Breast epithelium (tissue), 4 donors: ENCODE measurements at places on chromosomes 16 and 17.

DNA sequence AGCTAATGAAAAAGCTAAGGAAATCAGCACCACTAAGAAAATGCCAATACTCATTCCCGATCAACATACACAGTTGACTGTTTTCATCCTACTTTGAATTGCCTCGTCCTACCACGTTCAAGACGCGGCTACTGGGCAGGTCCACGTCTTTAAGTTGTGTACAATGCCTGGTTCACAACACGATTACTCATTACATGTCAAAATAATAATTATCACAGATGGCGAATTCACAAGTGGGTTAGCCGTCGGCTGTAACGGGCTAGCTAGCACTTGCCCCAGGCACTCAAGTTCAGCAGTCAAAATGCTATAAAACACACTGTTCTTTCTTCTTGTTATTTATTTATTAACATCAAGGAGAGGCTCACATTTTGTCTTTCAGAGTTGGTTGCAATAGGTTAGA, 124.2 kb downstream of the ZFHX3 start:
- H3K27ac ChIP-seq, result no peak overlapping the region
- H3K27me3 ChIP-seq, result no peaks in the 10 kb centered on the region
- DNase-seq, result no peak
- H3K4me1 ChIP-seq, result no peaks in the 10 kb centered on the region
- no peak overlapping the region for H3K4me3 ChIP-seq
- no peaks in the 10 kb centered on the region for H3K36me3 ChIP-seq

GRCh38 chr17:13537167-13537731, 64.5 kb downstream of the HS3ST3A1 start:
- no peak overlapping the region for H3K4me3 ChIP-seq
- no peak for DNase-seq
- H3K27ac ChIP-seq, result no peak overlapping the region
- no peaks in the 10 kb centered on the region for H3K4me1 ChIP-seq

GRCh38 chr17:60253048-60253447, 103.3 kb downstream of the CA4 start:
- H3K27ac ChIP-seq, result no peak overlapping the region
- H3K4me1 ChIP-seq, result no peaks in the 10 kb centered on the region
- H3K27me3 ChIP-seq, result no peaks in the 10 kb centered on the region
- no peaks in the 10 kb centered on the region for H3K36me3 ChIP-seq
- H3K4me3 ChIP-seq, result no peak overlapping the region

DNA sequence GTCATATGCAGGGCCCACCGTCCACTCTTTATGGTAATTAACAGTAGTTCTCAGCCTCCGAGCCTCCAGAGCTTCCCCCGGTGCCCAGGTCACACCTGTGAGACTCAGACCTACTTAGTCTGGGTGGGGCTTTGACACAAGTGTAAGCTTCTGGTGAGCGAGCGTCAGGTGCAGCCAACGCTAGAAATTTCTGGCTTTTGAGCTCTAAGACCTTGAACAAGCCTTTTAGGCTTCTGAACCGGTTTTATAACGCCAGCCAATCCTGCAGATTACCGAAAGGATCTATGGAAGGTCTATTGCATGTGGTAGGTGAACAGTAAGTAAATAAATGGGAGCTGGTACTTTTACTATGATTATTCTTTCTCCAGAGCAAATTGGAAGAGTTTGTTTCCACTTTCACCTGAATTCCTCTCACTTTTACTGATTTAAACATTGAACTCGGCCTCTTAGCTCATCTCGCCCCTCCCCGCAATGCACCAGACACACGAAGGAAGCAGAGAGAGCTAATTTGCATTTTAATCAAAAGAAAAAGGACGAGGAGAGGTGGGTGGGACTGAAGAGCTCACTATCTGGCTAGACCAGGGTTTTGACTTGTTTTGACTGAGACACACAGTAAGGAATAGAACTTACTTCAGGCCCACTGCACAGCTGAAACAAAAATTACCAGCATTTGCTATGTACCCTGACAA, 47.1 kb downstream of the ABAT start:
- H3K27me3 ChIP-seq, result no peaks in the 10 kb centered on the region
- H3K4me3 ChIP-seq, result no peak overlapping the region
- no peak for DNase-seq

DNA sequence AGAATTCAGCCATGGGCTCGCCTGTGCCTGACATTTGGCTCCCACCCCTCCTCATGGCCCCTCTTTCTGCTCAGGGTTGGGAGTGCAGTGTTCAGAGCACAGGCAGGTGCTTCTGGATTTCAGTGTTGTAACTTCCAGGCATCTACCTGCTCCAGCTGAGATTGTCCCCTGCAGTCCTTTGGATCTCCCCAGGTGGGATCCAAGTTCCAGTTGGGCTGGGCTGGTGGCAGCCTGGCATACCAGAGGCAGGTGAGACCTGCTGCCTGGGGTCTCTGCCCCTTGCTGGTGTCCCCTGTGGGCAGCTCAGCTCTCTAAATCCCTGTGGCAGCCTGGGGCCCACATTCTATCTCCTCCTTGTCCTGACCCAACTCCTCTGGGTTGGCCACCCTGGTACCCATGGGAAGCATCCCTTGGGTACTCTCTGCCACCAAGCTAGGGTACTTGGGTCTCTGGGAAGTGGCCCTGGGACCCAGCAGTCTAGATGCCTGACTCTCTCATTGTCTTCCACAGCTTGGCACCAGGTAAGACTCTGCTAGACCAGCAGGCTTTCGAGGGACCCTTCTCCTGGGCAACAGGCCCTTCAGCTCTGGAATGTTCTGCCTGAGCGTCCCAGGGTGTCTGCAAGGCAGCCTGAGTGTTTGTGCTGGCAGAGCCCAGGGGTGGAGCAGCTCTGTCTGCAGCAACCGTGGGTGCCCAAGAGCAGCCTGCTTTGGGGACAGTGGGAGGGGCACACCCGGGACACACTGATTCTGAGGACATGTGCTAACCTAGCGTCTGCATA, 42.5 kb downstream of the DNAH17 start:
- H3K27ac ChIP-seq, result no peak overlapping the region
- H3K4me1 ChIP-seq, result no peaks in the 10 kb centered on the region

GRCh38 chr16:30903596-30903995, 7.2 kb downstream of the CTF1 start:
- no peak overlapping the region for H3K4me3 ChIP-seq
- H3K27ac ChIP-seq, result peak overlapping the region; percentile 61
- DNase-seq, result no peak
- peaks cover 4% of the 10 kb centered on the region for H3K4me1 ChIP-seq

DNA sequence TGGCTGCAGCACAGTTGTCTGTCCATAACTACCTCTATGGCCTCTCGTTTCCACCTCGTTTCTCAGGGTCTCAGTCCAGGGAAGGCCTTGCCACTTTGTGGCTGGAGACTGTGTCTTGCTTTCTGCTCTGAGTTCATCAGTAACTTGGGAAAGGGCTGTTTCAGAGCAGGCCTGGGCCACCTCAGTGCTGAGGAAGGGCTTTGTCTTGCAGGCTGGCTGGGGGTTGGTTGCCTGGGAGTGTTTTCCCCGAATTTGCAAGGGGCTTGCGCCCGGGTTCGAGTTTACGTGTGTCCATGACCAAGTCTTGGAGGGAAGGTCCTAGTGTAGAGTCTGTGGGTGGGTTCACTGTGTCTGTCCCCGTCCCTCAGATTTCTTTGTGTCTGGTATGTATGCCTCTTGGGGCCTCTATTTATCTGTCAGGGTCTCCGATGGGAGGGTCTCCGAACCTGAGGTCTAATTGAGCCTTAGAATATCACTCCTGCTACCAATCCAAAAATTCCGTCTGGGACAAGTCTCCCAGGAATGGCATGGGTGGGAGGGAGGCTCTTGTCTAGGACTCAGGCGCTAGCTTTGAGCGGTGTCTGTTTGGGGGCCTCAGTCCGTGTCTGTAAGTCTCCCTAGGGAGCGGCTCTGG, 594 bp upstream of the TGFB1I1 start:
- no peaks in the 10 kb centered on the region for H3K27me3 ChIP-seq
- peak overlapping the region; percentile 87 for H3K27ac ChIP-seq
- no peak for DNase-seq
- H3K4me1 ChIP-seq, result no peaks in the 10 kb centered on the region
- peak overlapping the region; percentile 63 for H3K4me3 ChIP-seq
- no peaks in the 10 kb centered on the region for H3K36me3 ChIP-seq

GRCh38 chr16:24073321-24073720, 182.8 kb upstream of the CACNG3 start:
- no peak overlapping the region for H3K27ac ChIP-seq
- H3K36me3 ChIP-seq, result no peaks in the 10 kb centered on the region
- no peak for DNase-seq
- H3K4me3 ChIP-seq, result no peak overlapping the region

- H3K4me3 ChIP-seq, result no peak overlapping the region
- no peaks in the 10 kb centered on the region for H3K27me3 ChIP-seq
- H3K4me1 ChIP-seq, result no peaks in the 10 kb centered on the region
- no peak for DNase-seq
- no peak overlapping the region for H3K27ac ChIP-seq
- H3K36me3 ChIP-seq, result no peaks in the 10 kb centered on the region
Observed at GRCh38 chr17:80177986-80178595, 8.3 kb downstream of the CARD14 start.

DNA sequence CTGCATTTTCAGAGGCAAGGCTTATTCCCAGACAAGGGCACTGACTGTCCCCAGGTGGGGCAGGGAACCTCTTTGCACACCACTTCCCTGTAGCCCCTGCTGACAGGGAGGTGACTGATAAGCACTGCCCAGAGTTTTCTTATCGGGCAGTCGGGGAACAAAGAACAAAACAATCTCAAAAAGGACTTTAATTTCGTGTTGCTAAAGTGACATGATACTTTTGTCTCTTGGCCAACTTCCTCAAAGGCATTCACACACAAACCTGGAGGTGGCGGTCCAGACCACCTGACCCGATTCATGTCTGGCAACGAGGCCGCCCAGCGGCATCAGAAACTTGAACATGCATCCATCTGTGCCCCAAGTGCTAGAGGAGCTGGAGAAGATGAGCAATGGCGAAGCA, 28.9 kb downstream of the ZDHHC7 start:
- H3K27me3 ChIP-seq, result no peaks in the 10 kb centered on the region
- H3K36me3 ChIP-seq, result no peaks in the 10 kb centered on the region
- DNase-seq, result no peak
- peaks cover 3% of the 10 kb centered on the region for H3K4me1 ChIP-seq
- no peak overlapping the region for H3K4me3 ChIP-seq

- no peaks in the 10 kb centered on the region for H3K4me1 ChIP-seq
- no peaks in the 10 kb centered on the region for H3K27me3 ChIP-seq
- DNase-seq, result peak; percentile 56
- no peak overlapping the region for H3K4me3 ChIP-seq
- H3K27ac ChIP-seq, result peak overlapping the region; percentile 54
Observed at GRCh38 chr16:48277158-48277557, 29.8 kb upstream of the ABCC11 start.

DNA sequence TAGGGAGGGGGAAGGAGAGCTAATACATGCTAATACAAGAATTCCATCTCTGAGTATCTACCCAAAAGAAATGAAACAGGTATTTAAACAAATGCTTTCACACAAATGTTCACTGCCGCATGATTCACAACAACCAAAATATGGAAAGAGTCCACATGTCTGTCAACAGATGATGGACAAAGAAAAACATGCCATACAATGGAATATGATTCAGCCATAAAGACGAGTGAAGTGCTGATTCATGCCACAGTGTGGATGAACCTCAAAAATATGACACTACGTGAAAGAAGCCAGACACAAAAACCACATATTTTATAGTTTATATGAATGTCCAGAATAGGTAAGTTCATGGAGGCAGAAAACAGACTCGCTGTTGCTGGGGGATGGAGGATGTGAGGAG, 321.4 kb downstream of the FOXL1 start:
- no peak overlapping the region for H3K4me3 ChIP-seq
- H3K4me1 ChIP-seq, result no peaks in the 10 kb centered on the region
- H3K27me3 ChIP-seq, result no peaks in the 10 kb centered on the region
- no peak overlapping the region for H3K27ac ChIP-seq

DNA sequence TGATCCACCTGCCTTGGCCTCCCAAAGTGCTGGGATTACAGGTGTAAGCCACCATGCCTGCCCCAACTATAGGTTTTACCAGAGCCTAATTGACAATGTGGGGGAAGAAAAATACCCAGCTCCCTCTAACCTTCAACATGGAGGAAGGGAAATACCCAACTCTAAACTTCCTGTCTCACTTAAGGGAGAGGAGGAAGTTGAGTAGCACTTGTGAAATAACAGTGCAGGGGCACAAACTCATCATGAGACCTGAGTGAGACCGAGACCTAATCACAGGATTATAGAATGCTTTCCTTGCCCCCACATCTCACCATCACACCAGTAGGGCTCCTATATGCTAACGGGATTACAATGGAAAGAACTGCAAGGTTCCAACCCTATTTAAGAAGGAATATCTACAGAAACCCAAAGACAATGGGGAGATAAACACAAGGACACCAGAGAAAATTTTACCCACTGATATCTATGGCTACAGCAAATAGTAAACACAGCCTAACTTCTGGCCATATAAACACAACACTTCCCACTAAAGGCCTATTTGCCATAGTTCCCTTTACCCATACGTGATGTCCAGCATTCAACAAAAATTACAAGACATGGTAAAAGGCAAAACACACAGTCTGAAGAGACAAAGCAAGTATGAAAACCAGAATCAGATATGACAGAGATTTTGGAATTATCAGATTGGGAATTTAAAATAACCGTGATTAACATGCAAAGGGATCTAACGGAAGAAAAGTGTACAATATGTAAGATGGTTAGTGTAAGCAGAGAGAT, 26.9 kb downstream of the OR3A1 start:
- no peaks in the 10 kb centered on the region for H3K27me3 ChIP-seq
- H3K4me1 ChIP-seq, result no peaks in the 10 kb centered on the region
- H3K27ac ChIP-seq, result no peak overlapping the region
- no peaks in the 10 kb centered on the region for H3K36me3 ChIP-seq
- DNase-seq, result no peak

DNA sequence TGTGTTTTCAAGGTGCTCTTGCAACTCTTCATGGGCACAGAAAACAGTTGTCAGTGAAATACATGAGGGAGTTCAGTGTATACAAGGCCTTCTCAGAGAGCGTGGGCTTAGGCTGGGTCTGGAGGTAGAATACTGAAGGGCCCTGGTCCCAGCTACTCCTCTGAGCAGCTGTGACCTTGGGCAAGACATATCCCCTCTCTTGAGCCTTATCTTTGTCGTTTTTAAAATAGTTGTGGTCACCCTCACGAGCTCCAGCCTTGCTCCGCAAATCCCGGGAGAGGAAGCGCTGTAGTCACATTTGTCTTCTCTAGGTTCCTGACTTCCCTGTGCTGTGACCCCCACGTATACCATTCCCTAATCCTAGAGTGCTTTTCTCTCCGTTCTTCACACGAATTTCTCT, 3.6 kb downstream of the ZNRF1 start:
- H3K27ac ChIP-seq, result no peak overlapping the region
- peaks cover 6% of the 10 kb centered on the region for H3K4me1 ChIP-seq
- no peaks in the 10 kb centered on the region for H3K36me3 ChIP-seq
- no peak overlapping the region for H3K4me3 ChIP-seq
- no peaks in the 10 kb centered on the region for H3K27me3 ChIP-seq
